ENCODE measurements at places on chromosomes 11 and 22. TPM values are rescaled to one million over a fixed set of nuclear protein-coding genes. Genes with fewer than 3 reads are reported as not detected.

- DNase-seq: no peak
- no peaks in the 10 kb centered on the region for H3K27me3 ChIP-seq
- no peaks in the 10 kb centered on the region for H3K36me3 ChIP-seq
- peak within 1 kb of the TSS; percentile 91 for H3K27ac ChIP-seq
- peaks cover 47% of the 10 kb centered on the region for H3K4me1 ChIP-seq
Measured at GRCh38 chr11:76783294-76783895, at the start of gene TSKU. Gene TSKU, plus strand, starts transcription at chr11:76783356. Its CDS starts 12,261 bp downstream, at chr11:76795617.

- H3K27ac ChIP-seq: no peak overlapping the region
- peaks cover 6% of the 10 kb centered on the region for H3K36me3 ChIP-seq
- H3K4me3 ChIP-seq: no peak overlapping the region
- no peak for DNase-seq
- no peaks in the 10 kb centered on the region for H3K4me1 ChIP-seq
Measured at GRCh38 chr11:64136765-64137441, 29.0 kb downstream of the MACROD1 start.

- no peaks in the 10 kb centered on the region for H3K27me3 ChIP-seq
- no peaks in the 10 kb centered on the region for H3K4me1 ChIP-seq
- no peak for DNase-seq
- no peak overlapping the region for H3K27ac ChIP-seq
Measured at GRCh38 chr11:120457996-120458395, 53.6 kb upstream of the GRIK4 start.

DNA sequence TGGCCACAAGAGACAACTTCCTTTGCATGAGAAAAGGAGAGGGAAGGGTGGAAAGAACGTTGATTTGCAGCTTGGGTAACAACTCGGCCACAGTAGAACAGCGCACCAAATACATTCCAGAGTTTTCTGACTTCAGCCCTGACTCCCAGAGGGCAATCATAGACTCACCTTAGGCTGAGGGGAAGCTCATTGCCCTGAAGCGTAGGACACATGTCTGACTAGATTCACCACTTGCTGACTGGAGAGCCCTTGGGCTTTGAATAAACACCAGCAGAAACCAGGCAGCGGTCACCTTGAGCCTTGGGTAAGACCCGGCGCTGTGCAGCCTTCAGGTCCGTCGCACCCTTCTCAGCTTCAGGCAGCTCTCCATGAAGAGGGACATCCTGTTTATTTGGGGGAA, 151.8 kb upstream of the GRIA4 start:
- no peaks in the 10 kb centered on the region for H3K36me3 ChIP-seq
- no peaks in the 10 kb centered on the region for H3K4me1 ChIP-seq
- H3K27ac ChIP-seq: no peak overlapping the region

- H3K27me3 ChIP-seq: no peaks in the 10 kb centered on the region
- DNase-seq: no peak
- peak overlapping the region; percentile 87 for H3K4me3 ChIP-seq
- H3K36me3 ChIP-seq: peaks cover 23% of the 10 kb centered on the region
Measured at GRCh38 chr22:23787600-23787896, 782 bp downstream of the SMARCB1 start.

DNA sequence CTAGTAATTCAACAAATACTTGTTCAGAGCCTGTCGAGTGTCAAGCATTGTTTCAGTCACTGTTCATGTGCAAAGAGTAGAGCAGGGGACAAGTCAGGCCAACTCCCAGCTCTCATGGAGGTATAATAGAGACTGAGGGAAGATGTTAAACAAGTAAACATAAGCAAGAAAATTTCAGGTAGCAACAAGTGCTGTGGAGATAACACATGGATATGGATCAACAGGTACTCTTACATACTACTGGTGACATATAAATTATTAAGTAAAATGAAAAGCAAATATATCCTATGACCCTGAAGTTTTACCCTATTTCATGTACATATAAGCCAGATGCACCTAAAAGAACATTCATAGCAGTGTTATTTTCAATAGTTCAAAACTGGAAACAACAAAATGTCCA, 42.7 kb downstream of the SIK2 start:
- no peaks in the 10 kb centered on the region for H3K27me3 ChIP-seq
- H3K27ac ChIP-seq: no peak overlapping the region
- no peak for DNase-seq
- peaks cover 15% of the 10 kb centered on the region for H3K4me1 ChIP-seq

The TECTA gene
- 0.38 TPM for total RNA-seq

The PHOX2A gene
- total RNA-seq: not detected

- peaks cover 9% of the 10 kb centered on the region for H3K36me3 ChIP-seq
- no peaks in the 10 kb centered on the region for H3K4me1 ChIP-seq
- H3K27ac ChIP-seq: no peak overlapping the region
- no peaks in the 10 kb centered on the region for H3K27me3 ChIP-seq
Measured at GRCh38 chr11:117292616-117293015, 1.5 kb downstream of the BACE1-AS start.

- H3K27ac ChIP-seq: no peak overlapping the region
- no peaks in the 10 kb centered on the region for H3K36me3 ChIP-seq
- DNase-seq: no peak
- H3K4me3 ChIP-seq: no peak overlapping the region
- no peaks in the 10 kb centered on the region for H3K4me1 ChIP-seq
Measured at GRCh38 chr11:81772166-81772565, 961.5 kb downstream of the FAM181B start.

The ELF5 gene
- 1.8 TPM for total RNA-seq

DNA sequence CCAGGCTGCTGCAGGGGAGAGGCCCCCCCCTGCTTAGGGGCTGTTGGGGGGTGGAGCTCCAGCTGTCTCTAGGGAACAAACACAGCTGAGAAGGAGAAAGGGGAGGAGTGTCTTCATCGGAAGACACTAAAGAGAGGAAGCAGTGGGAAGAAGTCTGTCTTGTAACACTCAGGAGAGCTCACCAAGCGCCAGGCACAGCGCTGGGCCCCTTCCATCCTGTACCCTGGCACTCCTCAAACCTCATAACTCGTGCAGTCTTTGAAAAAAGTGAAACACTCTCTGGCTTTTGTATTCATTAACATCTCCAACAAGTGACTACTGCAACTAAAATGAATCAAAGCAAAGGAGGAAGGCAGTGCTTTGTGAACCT, 67.4 kb upstream of the PRDM11 start:
- H3K27ac ChIP-seq: no peak overlapping the region
- no peak overlapping the region for H3K4me3 ChIP-seq
- H3K27me3 ChIP-seq: no peaks in the 10 kb centered on the region
- no peaks in the 10 kb centered on the region for H3K36me3 ChIP-seq

DNA sequence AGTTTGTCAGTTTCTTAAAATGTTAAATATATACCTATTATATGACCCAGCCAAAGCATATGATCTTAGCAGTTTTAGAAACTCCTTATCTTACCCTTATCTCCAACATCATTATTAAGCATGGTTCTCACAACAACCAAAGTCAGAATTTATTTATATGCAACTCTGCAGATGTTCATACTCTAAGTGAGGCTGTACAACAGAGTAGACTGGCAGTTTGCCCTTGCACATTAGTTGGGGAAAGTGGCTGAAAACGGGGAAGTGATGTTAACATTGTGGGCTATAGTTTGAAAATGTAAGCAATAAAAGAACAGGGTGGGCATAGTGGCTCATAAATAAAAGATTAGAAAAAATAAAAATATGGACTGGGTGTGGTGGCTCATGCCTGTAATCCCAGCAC, 49.7 kb downstream of the ATG16L2 start:
- no peaks in the 10 kb centered on the region for H3K27me3 ChIP-seq
- H3K4me3 ChIP-seq: no peak overlapping the region
- DNase-seq: no peak
- peaks cover 18% of the 10 kb centered on the region for H3K4me1 ChIP-seq
- no peak overlapping the region for H3K27ac ChIP-seq

DNA sequence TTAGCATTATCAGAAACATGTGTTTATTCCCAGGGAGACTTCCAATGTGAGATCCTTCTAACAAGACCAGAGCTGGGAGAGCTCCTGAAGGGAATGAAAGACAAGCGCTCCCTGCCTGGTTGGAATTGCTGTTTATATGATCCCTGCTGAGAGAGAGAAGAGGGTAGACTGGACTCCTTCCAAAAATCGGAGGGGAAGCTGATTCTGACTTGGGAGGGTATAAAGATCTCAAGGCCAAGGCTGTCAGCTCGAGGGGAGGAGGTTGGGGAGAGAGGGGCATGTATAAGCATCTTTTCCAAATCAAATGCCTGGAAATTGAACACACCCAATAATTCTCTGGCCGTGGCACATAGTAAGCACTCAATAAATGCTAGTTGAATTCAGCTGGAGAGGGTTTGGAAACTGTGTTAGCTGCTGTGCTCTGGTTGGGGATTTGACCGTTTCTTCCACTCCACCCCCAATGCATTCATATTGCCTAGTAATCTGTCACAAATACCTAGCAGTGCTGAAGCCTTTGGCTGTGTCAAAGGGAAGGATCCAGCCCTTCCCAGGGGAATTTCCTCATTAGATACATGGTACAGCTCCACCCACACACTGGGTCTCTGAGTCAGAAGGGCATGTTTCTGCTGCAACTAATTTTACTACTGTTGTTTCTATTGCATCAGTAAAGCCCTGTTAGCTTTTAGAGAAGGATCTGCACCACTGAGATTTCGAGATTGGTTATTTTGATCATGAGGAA, 61.5 kb downstream of the CACNG2 start:
- H3K27ac ChIP-seq: no peak overlapping the region
- no peaks in the 10 kb centered on the region for H3K36me3 ChIP-seq
- no peaks in the 10 kb centered on the region for H3K27me3 ChIP-seq
- no peak for DNase-seq

- H3K4me1 ChIP-seq: peaks cover 54% of the 10 kb centered on the region
- H3K36me3 ChIP-seq: peaks cover 7% of the 10 kb centered on the region
- no peak for DNase-seq
- no peaks in the 10 kb centered on the region for H3K27me3 ChIP-seq
- H3K4me3 ChIP-seq: peak overlapping the region; percentile 93
Measured at GRCh38 chr11:77636731-77637344, 756 bp downstream of the CLNS1A start.

DNA sequence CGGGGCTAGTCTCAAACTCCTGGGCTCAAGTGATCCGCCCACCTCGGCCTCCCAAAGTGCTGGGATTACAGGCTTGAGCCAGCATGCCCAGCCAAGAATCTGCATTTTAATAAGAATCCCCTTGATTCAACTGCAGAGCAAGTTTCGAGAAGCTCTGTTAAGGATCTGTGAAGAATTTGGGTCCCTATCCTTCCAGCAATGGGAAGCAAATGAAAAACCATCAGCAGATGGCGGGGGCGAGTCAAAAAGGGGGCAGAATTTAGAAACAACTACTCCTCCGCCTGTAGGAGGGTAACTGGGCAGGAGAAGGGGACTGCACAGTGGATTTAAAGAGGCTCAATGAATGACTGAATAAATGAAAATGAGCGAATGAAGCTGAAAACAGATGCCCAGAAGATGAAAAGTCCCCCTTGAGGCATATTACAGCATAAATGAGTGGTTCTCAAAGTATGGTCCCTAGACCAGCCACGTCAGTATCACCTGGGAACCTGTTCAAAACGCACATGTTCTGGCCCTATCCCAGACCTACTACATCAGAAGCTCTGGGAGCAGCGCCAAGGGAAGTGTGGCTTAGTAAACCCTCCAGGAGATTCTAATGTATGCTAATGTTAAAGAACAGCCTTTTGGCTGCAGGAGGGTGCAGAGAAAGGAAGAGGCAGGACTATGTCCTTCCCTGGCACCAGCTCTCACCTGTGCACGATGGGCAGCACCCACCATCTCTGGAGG, 15.0 kb downstream of the VWCE start:
- no peak overlapping the region for H3K4me3 ChIP-seq
- H3K4me1 ChIP-seq: no peaks in the 10 kb centered on the region
- no peak for DNase-seq
- H3K36me3 ChIP-seq: no peaks in the 10 kb centered on the region
- H3K27ac ChIP-seq: no peak overlapping the region
- no peaks in the 10 kb centered on the region for H3K27me3 ChIP-seq

The NTM gene
- total RNA-seq: 3.2 TPM

- H3K36me3 ChIP-seq: peaks cover 3% of the 10 kb centered on the region
- H3K4me3 ChIP-seq: no peak overlapping the region
- H3K4me1 ChIP-seq: peaks cover 58% of the 10 kb centered on the region
- no peaks in the 10 kb centered on the region for H3K27me3 ChIP-seq
- DNase-seq: no peak
- peak overlapping the region; percentile 88 for H3K27ac ChIP-seq
Measured at GRCh38 chr11:69000831-69001242, 12.2 kb downstream of the MRGPRF start.

GRCh38 chr22:26483439-26484359, at the start of the genes HPS4 and SRRD:
Gene HPS4, minus strand, starts transcription at chr22:26483783. Its CDS starts 2,021 bp downstream, at chr22:26481762.
Gene SRRD, plus strand, starts transcription at chr22:26483877. Its CDS starts 14 bp downstream, at chr22:26483891.
- H3K4me3 ChIP-seq: peak within 1 kb of the TSS; percentile 92
- peak within 1 kb of the TSS; percentile 97 for H3K27ac ChIP-seq
- H3K36me3 ChIP-seq: peaks cover 8% of the 10 kb centered on the region
- peaks cover 38% of the 10 kb centered on the region for H3K4me1 ChIP-seq

The OLFML1 gene
- 0.35 TPM for total RNA-seq

GRCh38 chr11:14288189-14288935, 70.6 kb downstream of the RRAS2 start:
- H3K27me3 ChIP-seq: no peaks in the 10 kb centered on the region
- H3K27ac ChIP-seq: no peak overlapping the region
- DNase-seq: no peak
- H3K4me1 ChIP-seq: no peaks in the 10 kb centered on the region
- H3K4me3 ChIP-seq: no peak overlapping the region
- H3K36me3 ChIP-seq: peaks cover 36% of the 10 kb centered on the region

- H3K36me3 ChIP-seq: no peaks in the 10 kb centered on the region
- no peak overlapping the region for H3K4me3 ChIP-seq
- DNase-seq: no peak
- H3K27me3 ChIP-seq: no peaks in the 10 kb centered on the region
- no peak overlapping the region for H3K27ac ChIP-seq
Measured at GRCh38 chr11:18754308-18754707, 28.3 kb upstream of the IGSF22 start.

GRCh38 chr11:112555491-112556364, 295.1 kb upstream of the PLET1 start:
- no peaks in the 10 kb centered on the region for H3K27me3 ChIP-seq
- no peaks in the 10 kb centered on the region for H3K4me1 ChIP-seq
- no peaks in the 10 kb centered on the region for H3K36me3 ChIP-seq
- DNase-seq: no peak
